ENCODE measurements at places on chromosomes 7 and 10. TPM values are rescaled to one million over a fixed set of nuclear protein-coding genes. Genes with fewer than 3 reads are reported as not detected.

The UNCX gene
- not detected for total RNA-seq

The PLAC9 gene
- total RNA-seq, result 2.6 TPM

The NYAP1 gene
- 0.83 TPM for total RNA-seq

The CYP3A5 gene
- 0.30 TPM for total RNA-seq

The SFTPA1 gene
- total RNA-seq, result not detected

All from smooth muscle cell of the umbilical artery (primary cell).